Gastroesophageal sphincter (tissue), 4 donors: ENCODE measurements at places on chromosomes 2 and 18. TPM values are rescaled to one million over a fixed set of nuclear protein-coding genes. Genes with fewer than 3 reads are reported as not detected.

DNA sequence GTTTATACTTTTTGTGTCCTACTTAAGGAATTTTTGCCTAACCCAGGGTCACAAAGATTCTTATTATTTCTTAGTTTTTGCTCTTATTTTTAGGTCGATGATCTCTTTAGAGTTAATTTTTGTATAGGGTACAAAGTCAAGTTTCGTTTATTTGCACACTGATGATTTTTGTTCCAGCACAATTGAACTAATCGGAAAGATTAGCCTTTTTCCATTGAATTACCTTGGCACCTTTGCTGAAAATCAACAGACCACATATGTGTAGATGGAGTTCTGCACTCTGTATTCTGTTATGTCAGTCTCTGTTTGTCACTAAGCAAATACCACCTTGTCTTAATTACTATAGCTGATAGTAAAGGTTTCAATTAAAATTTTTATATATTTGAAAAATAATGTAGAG is 18.7 kb downstream of the EML4 start:
- no peak for ATAC-seq

SLC35F6 gene
- 20.2 TPM for total RNA-seq

DNA sequence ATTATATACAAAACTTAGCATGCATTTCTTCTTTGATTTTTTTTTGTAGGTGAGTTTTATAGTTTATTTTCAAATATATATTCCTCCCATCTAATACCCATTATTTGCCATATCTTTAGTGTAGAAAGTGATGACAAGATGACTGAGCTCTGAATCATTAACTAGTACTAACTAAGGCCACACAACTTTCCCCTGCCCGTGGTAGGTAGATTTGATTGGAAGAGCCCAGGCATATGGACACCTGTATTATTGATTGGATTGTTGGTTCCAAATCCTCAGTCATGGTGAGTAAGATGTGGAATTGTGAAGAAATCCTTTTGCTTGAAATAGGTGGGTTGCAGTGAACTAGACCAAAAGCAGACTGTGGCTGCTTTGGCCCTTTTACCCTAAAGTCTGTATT is 54.8 kb downstream of the ABI2 start:
- ATAC-seq = no peak

GRCh38 chr2:10963155-10963554 is 51.4 kb downstream of the KCNF1 start:
- ATAC-seq = no peak

CTLA4 gene
- total RNA-seq = not detected

DNA sequence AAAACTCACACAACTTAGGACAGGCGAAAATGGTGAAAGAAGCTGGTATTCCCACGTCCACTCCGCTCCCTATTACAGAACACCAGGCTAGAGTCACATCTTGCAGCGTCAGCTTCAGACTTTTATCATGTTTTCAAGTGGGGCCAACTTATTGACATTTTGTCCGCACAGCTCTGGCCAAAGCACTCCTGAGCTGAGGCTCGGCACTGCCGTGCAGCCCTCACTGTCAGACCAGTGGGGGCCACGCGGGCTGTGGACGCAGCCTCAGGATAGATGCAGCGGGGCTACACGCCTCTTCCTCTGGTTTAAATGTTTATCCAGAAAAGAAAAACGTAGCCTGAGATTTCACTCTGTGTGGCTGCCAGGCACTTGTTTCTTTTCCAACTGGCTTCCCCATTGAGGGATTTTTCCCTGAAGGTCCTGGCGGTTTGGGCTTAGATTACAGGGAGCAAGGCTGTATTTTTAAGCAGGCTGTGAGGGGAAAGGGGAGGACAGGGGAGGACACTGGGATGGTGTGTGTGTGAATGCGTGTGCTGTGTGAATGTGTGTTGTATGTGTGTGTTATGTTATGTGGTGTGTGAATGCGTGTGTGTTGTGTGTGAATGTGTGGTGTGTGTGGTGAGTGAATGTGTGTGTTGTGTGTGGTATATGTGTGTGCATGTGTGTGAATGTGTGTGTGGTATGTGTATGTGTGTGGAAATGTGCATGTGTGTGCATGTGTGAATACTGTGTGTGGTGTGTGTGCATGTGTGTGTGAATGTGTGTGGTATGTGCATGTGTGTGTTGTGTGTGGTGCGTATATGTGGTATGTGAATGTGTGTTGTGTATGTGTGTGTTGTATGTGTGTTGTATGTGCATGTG is 267.6 kb downstream of the DCDC2C start:
- no peak for ATAC-seq

- ATAC-seq = no peak
Measured at GRCh38 chr2:230266638-230267037, 41.1 kb downstream of the SP140 start.

GRCh38 chr18:74784752-74785151 is 187.1 kb downstream of the ZNF407 start:
- ATAC-seq = no peak

DNA sequence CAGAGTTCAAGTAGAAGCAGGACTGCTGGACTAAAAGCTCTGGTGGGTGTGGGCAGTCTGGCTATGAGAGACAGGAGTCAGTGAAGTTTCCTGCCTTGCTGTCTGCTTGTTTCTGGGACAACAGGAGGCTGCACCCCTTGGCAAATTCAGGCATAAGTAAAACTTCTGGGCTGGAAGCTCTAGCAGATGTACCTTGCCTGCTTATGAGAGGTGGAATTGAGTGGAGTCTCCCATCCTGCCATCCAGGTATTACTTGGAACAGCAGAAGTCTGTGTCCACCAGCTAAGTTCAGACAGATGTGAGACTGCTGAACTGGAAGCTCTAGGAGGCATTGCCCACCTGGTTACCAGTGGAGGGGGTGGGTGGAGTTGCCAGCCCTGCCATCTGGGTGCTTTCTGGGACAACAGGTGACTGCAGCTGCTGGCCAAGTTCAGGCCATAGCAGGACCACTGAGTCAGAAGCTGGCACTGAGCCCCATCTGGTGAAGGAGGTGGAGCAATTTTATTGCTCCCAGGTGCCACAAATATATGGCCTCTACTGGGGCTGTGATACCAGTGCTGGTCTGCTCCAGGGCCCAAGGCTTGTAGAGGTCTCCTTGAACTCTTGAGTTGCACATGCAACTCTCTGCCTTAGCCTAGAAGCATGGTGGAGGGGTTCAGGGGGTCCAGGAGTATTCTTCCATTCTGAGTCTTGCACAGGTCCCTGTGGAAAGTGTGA is 199.4 kb upstream of the FN1 start:
- no peak for ATAC-seq

NEU2 gene
- not detected for total RNA-seq

DNA sequence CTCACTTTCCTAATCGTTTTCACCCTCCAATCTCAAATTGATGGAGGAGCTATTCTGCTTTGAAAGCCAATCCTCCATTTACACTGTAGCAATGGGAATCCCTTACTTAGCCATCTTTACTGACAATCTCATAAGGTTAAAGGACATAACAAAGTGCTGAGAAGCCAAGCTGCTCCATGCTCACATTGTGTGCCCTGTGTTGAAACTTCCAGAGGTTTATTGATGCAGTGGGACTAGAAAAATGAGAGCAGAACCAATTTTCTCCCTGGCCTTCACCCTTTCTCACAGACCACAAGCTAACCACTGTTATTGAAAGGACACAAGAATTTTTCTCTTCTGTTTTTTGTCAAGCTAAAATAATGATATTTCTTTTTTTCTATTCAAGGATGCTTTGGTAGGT is 63.8 kb downstream of the CSRNP3 start:
- ATAC-seq = no peak

FSIP2 gene
- 1.1 TPM for total RNA-seq

- ATAC-seq = no peak
Measured at GRCh38 chr2:86000131-86000937, 105.4 kb downstream of the POLR1A start.

DNA sequence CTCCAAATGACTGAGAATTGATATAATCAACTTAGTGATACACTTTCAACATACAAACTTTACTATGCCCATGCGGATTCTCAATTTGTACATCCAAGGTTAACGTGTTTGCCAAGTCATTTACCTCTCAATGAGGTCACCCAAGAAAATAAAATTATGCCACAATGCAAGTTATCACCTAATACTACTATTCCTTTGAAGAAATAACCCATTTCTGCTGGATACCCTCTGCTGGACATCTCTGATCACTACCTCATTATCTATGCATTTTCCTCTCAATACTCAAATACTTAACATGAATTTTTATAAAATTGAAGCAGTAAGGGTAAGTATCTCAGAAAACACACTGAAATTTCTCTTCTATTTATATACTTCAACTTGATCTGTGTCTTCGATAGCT is 12.7 kb downstream of the HNRNPLL start:
- no peak for ATAC-seq

GRCh38 chr18:11994703-11995444 is 13.6 kb downstream of the IMPA2 start:
- ATAC-seq = peak; percentile 17

DNA sequence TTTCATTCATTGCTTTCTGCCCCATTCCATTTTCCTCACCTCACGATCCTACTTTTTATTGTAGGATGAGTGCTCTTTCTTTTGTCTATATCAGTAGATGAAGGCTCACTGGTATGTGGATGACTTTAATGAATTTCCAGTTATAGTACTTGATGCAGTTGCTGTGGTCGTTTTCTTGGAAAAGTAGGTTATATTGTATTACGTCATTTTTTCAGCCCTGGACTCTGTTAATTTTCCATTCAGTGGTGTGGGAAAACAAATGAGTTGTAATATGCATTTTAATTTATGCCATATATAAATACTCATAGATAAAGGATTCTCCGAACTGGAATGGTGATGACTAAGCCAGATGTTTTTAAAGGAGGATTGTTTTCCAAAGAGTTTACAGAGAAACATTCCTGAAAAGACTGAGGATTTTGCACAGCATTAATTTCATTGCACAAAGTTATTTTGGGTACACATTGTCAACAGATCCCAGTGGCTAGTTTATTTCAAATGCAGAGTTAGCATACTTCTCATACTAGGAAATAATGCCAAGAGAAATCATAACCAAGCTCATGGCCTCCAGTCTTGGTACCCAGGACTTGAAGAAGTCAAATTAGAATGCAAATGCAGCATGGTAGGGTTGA is 189.7 kb downstream of the PAX3 start:
- no peak for ATAC-seq

DAW1 gene
- not detected for total RNA-seq

DNA sequence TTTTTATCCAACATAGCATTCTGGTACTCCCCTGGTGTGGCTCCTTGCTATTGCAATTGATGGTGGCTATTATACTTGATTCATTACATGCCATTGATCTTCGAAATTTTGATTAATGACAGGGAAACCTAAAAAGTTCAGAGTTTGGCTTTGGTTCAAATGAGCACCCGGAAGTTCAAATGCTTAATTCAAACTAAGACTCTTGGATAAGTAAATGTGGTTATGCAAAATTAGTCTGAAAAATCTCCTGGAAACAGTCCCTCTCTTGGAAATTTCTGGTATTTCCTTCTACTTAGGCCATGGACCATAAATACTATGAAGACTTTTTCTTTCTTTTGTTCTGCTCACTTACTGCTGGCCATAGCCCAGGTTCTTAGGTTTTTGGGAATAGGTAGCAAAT is 65.3 kb upstream of the SMIM21 start:
- ATAC-seq = no peak

- no peak for ATAC-seq
Measured at GRCh38 chr2:176493909-176494308, 224.7 kb downstream of the MTX2 start.

ZFAND2B gene
- total RNA-seq = 44.5 TPM

DNA sequence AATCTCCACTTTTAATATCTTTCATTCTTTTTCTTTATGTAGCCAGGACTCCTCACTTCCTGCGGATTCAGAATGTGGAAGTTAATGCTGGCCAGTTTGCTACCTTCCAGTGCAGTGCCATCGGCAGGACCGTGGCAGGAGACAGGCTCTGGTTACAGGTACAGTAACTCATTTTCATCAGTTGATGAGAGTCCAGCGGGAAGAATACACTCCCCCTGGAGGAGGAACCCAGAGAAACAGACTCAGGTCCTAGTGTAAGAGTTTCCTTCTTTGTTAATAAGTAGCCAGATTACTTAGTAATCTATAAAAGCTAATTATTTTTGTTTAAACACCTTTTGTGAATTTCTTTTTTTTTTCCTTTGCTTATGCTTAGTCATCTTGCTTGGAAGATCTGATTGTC is 359.4 kb downstream of the PTPRM start:
- ATAC-seq = no peak

ATP8B1 gene
- 22.1 TPM for total RNA-seq

GRCh38 chr2:237824085-237824484 is 25.5 kb downstream of the RBM44 start:
- no peak for ATAC-seq

PTPRM gene
- 98.9 TPM for total RNA-seq

DNA sequence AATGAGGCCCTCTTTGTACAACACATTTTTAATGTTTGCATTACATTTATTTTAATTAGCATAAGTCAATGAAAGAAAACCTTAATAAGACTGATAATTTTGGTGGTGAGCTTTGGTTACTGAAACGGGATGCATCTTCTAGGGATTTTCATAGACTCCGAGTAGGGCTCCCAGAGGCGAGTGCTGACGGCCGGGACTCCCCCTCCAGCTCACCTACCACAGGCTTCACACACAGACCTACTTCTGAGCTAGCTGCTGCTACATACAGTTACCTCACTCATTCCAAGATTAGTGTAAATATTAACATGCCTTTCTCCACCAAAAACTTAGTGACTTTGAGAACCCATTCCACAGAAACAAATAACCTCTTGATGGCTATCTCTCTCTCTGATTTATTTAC is 271.1 kb downstream of the GALR1 start:
- no peak for ATAC-seq

GRCh38 chr2:48414640-48414979 is 115.3 kb upstream of the STON1 start:
- no peak for ATAC-seq

DNA sequence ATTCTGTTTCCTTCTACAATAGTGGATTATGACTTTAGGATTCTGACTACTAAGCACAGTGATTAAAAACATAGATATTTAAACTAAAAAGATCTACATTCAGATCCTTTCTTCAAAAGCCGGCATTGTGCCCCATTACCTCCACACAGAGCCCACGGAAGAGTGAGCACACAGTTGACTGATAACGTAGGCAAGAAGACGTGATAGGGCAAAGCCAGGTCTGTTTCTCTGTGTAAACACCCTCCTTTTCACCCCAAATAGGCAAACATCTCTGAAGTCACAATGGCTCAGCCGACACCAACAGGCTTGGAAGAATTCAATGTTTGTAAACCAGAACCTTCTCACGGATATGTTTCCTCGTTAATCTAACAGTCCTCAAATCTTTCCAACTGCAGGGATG is 302.9 kb downstream of the CMPK2 start:
- no peak for ATAC-seq

DNA sequence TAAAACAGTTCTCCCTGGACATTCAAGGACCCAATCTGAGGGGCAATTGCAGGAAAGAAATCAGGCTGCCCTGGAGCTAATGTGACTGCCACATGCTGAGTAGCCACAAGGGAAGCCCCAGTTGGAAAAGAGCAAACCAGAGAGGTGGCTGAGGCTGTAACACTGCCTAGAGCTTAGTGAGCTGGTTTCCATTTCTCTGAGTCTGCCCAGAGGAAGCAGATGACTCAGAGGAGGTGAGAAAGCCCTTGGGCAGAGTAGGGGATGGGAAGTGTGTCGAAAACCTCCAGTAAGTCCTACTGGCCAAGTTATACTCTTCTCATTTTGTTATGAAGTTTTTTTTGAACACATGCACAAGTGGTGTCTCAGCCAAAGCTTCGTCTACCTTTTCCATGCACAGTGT is 753.0 kb downstream of the CNTNAP5 start:
- ATAC-seq = no peak

- ATAC-seq = no peak
Measured at GRCh38 chr2:205613970-205614559, 68.2 kb upstream of the NRP2 start.

GRCh38 chr2:162688403-162688802 is 150.2 kb downstream of the KCNH7 start:
- no peak for ATAC-seq

- ATAC-seq = peak; percentile 97
Measured at GRCh38 chr2:43540021-43540779, 55.6 kb downstream of the THADA start.
